ENCODE measurements at places on chromosomes 7 and 10. TPM values are rescaled to one million over a fixed set of nuclear protein-coding genes. Genes with fewer than 3 reads are reported as not detected.
A peak's percentile ranks its signal among the peaks of the same experiment; 100 is the strongest.

The HOXA3 gene
- not detected for total RNA-seq

The TWIST1 gene
- total RNA-seq: 1.7 TPM

The DNAJB12 gene
- 18.0 TPM for total RNA-seq

The TUBAL3 gene
- total RNA-seq: not detected

The TFEC gene
- not detected for total RNA-seq

The POT1 gene
- 27.4 TPM for total RNA-seq

The CPXM2 gene
- total RNA-seq: 1.4 TPM

The SLC39A12 gene
- not detected for total RNA-seq

The MXI1 gene
- total RNA-seq: 260 TPM

The IRF5 gene
- total RNA-seq: 0.53 TPM

- DNase-seq: no peak
Measured at GRCh38 chr10:132149271-132149670, 37.5 kb upstream of the DPYSL4 start.

- DNase-seq: no peak
Measured at GRCh38 chr7:111987886-111988285, 218.3 kb downstream of the DOCK4 start.

- DNase-seq: no peak
Measured at GRCh38 chr10:54434782-54435181, 366.2 kb downstream of the PCDH15 start.

GRCh38 chr10:95234951-95235350 lies 40.9 kb downstream of the ACSM6 start:
- no peak for DNase-seq

GRCh38 chr7:290554-291372 lies 793 bp downstream of the FOXL3 start:
- DNase-seq: peak; percentile 21

GRCh38 chr10:61942604-61943461 lies 41.3 kb downstream of the ARID5B start:
- no peak for DNase-seq

DNA sequence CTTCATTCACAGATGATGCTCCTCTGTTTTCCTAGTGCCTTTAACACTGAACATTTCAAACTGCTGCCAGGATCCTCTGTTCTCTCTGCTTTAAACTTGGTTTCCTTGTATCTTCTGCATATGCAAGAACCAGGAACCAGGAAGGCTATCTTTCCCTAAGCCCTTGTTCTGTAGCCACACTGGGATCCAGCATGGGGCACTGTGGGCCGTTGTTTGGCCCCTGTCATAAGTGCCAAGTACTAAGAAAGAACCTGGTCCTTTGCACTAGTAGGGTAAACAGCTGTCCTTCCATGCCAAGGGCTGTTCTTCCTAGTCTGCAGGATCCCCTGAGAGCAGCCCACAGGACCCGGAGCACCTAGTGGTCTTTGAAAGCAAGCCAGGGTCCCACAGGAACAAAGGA lies 49.0 kb upstream of the TRIM8 start:
- DNase-seq: no peak

- no peak for DNase-seq
Measured at GRCh38 chr10:96613576-96613975, 26.8 kb upstream of the TM9SF3 start.

DNA sequence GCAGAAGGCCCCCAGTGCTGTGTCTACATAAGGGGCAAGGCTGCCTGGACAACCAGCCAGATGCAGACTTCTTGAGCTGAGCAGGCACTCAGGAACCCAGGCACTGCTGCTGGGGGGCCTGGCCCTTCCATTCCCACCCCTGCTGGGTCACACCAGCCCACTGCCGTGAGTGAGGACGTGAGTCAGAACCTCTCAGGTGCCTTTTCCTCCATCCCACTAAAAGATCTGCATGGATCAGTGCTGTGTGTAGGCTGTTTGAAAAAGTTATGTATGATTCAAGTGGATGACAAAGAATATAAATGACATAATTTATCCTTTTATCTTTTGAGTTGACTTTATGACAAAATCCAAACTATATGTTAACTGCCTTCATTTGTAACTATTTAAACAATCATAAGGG lies 499.3 kb downstream of the INHBA start:
- no peak for DNase-seq

GRCh38 chr7:45048748-45049147 lies 40.0 kb downstream of the NACAD start:
- DNase-seq: no peak

- DNase-seq: no peak
Measured at GRCh38 chr7:2715341-2716231, 27.6 kb downstream of the AMZ1 start.

- DNase-seq: no peak
Measured at GRCh38 chr10:129534826-129535225, 67.8 kb downstream of the MGMT start.

DNA sequence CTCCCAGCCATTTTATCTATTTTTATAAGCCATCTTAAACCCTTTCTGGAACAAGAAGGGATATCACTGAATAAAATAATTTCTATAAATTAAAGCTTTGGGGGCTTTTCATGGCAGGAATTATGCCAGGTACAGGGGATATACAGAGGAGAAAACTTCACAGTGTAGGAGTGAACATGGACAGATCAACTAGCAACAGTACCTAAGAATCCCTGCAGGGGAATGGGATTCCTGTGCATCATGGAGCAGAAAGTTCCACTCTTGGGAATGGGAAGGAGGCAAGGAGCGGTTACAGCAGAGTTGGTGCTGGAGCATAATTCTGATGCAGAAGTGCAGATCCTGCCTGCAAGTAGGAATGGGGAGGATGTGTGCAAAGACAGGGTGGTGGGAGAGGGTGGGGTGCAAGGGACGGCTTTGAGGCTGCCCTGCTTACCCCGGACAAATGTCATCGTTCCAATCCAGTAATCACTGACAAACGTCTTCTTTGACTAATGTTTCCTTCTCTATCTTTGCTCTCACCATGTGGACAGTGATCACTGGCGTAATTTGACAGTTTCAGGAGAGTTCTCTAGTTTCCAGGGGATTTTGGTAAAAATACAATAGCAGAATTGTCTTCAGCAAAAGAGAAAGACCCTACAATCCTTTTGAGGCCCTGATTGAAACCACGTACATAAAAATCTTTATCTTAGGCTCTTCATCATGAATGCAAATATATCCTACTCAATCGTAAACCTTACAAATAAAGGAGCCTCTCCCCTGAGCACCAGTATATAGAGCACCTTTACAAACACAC lies 196.7 kb downstream of the HECW1 start:
- no peak for DNase-seq

- DNase-seq: no peak
Measured at GRCh38 chr10:20237091-20237570, 420.9 kb downstream of the PLXDC2 start.

GRCh38 chr7:39851466-39852045 lies 98.5 kb upstream of the CDK13 start:
- no peak for DNase-seq

GRCh38 chr10:79898597-79899325 lies 50.1 kb downstream of the SFTPD start:
- no peak for DNase-seq

DNA sequence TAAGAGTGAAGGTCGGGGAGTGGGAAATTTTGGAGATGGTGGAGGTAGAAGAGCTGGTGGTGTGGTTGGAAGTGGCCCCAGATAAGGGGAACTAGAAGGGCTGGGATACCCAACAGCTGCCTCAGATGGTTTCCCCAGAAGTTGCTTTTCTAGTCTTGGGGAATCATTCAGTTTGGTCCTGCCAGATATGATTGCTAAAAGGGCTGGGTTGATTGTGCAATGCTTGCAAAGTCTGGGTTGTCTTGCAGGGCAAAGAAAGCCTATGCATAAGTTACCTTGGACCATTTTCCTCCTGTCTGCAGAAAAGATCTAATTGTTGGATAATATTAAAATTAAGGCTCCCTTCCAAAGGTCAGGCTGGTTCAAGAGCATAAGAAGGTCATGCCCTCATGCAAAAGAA lies 213.8 kb upstream of the ZNF804B start:
- DNase-seq: no peak

GRCh38 chr7:2203766-2204300 lies 28.9 kb downstream of the MAD1L1 start:
- no peak for DNase-seq

- no peak for DNase-seq
Measured at GRCh38 chr7:27840760-27841364, 100.9 kb downstream of the TAX1BP1 start.

- DNase-seq: no peak
Measured at GRCh38 chr7:14760730-14761478, 141.6 kb downstream of the DGKB start.

DNA sequence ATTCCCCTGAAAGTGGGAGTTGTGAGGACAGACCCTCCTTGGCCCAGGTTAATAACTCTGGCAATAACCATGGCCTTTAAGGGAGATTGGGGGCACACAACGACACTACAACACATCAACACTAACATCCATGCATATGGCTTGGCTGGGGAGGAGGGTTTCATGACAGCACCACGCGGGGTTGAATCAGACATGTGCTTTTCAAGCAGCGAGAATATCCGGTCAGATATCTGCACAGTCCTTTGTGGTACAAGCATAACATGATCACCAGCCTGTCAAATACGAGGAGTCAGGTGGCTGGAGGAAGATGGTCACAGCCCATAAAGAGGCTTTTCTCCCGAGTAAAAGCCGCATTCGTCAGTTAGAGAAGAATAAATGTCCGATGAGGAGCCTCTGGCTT lies 13.1 kb upstream of the KLRG2 start:
- no peak for DNase-seq

DNA sequence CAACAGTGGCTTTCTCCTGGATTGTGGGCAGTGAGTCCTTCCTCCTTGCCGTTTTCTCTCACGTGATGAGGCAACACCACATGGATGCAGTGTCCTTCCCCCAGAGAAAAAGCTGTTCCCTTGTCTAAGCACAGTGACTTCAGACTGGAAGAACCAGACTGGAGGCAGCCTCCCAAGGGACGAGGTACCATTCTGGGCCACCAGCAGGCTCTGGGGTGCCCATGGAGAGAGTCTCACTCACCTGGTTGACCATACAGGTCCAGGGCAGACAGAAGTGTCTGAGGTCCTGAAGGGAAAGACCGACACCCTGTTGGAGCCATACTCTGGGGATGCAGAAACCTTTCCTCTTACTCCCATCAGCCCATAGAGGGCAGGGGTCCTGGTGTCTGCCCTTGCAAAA lies 69.2 kb upstream of the DOCK1 start:
- no peak for DNase-seq

- no peak for DNase-seq
Measured at GRCh38 chr7:159017741-159018140, 126.9 kb downstream of the VIPR2 start.

GRCh38 chr10:69048103-69048502 lies 39.8 kb upstream of the SRGN start:
- no peak for DNase-seq

GRCh38 chr10:77452952-77453564 lies 184.6 kb downstream of the KCNMA1 start:
- no peak for DNase-seq

GRCh38 chr7:15658247-15658646 lies 28.2 kb downstream of the MEOX2 start:
- no peak for DNase-seq

DNA sequence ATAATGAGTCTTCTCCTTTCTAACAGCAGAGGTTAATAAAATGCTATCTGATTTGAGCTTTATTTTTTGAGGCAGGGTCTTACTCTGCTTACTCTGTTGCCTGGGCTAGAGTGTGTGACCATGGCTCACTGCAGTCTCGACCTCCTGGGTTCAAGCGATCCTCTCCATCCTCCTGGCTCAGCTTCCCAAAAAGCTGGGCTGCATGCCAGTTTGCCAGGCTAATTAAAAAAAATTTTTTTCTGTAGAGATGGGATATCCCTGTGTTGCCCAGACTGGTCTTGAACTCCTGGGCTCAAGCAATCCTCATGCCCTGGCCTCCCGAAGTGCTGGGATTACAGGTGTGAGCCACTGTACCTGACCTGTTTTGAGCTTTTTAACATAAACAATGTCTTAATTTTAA lies 56.7 kb downstream of the SCD start:
- DNase-seq: no peak

GRCh38 chr7:36214608-36215456 lies 61.8 kb downstream of the EEPD1 start:
- DNase-seq: peak; percentile 44

- DNase-seq: no peak
Measured at GRCh38 chr10:30818010-30818660, 188.6 kb upstream of the LYZL2 start.

- no peak for DNase-seq
Measured at GRCh38 chr10:5927306-5927705, 37.3 kb downstream of the FBH1 start.

DNA sequence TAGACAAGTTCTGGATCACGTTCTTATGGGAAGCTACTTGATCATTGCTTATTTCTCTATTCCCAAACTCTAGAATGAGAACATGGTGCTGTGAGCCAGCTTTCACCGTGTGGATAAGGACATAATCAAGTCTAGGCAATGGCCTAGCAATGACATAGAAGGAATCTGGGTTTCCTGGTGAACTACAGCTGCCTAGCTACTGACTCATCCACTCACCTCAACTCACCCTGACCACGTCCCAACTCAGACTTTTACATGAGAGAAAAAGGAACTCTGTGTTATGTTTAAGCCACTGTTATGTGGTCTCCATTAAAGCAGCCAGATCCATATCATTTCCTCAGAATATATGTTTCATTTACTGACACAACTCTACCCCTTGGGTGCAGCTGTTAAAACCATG lies 18.8 kb upstream of the MET start:
- DNase-seq: no peak

- no peak for DNase-seq
Measured at GRCh38 chr10:60654813-60655464, 123.3 kb upstream of the CDK1 start.
